ENCODE measurements at places on chromosomes 7 and 10.

DNA sequence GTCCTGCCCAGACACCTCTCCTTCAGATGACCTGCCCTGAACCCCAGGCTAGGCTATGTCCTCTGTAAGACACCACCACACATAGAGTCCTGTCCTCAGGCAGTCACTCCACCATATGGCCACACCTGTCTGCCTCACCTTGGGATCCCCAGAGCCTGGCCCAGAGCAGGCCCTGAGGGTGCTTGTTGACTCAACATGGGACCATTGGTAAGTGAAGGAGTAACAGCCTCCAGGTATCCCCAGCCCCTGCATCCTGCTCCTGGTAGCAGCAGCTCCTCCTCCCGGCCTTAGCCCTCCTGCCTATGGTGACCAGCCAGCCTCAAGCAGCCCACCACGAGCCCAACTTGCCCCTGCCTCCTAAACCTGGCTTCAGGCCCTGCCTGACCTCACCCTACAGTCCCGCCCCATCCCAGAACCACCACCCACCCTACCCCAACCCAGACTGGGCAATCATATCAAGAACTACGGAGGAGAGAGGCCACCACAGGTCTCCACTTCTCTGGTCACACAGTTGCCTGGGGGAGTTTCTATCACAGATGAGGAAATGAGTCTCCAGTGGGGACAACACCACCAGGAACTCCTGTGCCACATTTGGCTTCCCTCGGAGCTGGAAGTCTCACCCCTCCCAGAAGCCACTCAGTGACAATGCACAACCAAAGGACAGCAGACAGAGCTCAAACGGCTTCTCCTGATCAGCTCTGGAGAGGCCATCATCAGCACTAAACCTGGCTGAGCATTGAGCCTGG is 136.6 kb downstream of the GRID1 start:
- H3K36me3 ChIP-seq: no peaks in the 10 kb centered on the region
- no peaks in the 10 kb centered on the region for H3K4me1 ChIP-seq
- peaks cover 3% of the 10 kb centered on the region for H3K27me3 ChIP-seq
- no peak overlapping the region for H3K4me3 ChIP-seq
- no peak overlapping the region for H3K27ac ChIP-seq

GRCh38 chr7:43572516-43573049 is 10.3 kb upstream of the STK17A start:
- H3K27me3 ChIP-seq: no peaks in the 10 kb centered on the region
- H3K27ac ChIP-seq: no peak overlapping the region
- H3K4me3 ChIP-seq: no peak overlapping the region
- peak; percentile 33 for DNase-seq

DNA sequence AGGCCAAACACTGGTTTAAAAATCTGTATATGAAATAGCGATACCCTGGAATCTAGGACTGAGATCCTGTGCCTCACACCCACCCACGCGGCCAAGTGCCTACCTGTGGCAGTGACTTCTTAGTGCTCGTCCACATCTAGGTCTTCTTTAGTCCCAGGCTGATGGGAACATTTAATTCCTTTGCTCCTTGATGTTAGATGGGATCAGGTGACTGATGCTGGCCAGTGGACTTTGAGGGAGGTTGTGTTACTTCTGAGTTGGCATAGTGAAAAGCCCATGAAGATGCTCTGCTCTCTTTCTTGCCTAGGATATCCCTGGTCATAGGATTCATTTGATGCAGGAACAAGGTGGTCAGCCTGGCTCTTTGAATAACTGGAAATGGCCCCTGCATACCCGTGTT is 59.2 kb downstream of the BMPR1A start:
- H3K36me3 ChIP-seq: peaks cover 5% of the 10 kb centered on the region
- H3K27ac ChIP-seq: no peak overlapping the region
- no peaks in the 10 kb centered on the region for H3K27me3 ChIP-seq
- peaks cover 3% of the 10 kb centered on the region for H3K4me1 ChIP-seq

DNA sequence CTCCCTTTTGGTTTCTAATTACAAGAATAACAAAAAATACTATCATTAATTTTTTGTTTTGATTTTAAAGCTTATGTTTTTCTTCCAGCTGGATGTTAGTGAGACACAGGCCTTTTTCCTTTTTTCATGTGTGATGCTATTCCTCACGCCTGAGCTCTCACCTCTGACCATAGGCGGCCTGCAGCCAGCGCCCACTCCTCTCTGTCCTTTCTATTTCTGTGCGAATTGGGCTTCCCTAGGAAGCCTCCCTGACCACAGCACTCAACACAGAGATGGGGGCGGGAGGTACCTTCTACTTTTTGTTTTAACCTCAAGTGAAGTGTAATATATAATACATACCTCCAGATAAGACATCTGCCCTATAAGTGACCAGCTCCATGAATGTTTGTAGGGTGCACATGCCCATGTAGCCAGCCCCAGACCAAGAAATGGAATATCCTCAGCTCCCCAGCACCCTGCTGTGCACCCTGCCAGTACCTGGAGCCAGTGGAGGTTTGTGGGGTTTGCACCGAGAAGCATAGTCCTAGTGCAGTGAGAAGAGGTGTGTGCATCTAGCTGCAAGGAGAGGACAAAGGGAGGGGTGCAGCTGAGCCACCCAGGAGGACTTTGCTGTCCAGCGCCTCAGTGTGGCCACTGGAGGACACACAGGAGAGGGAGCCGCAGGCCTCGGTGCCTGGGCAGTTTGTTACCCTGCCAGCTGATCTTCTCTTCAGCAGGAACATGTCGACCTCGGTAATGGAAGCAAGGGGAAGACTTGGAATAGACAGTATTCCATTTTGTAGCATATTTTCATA is 38.5 kb downstream of the BNIP3 start:
- H3K36me3 ChIP-seq: peaks cover 37% of the 10 kb centered on the region
- H3K4me3 ChIP-seq: no peak overlapping the region
- no peak overlapping the region for H3K27ac ChIP-seq
- DNase-seq: no peak
- H3K27me3 ChIP-seq: no peaks in the 10 kb centered on the region

GRCh38 chr7:119256001-119256400 is 1017.0 kb upstream of the KCND2 start:
- no peak for DNase-seq
- H3K27me3 ChIP-seq: no peaks in the 10 kb centered on the region
- no peaks in the 10 kb centered on the region for H3K4me1 ChIP-seq
- no peak overlapping the region for H3K4me3 ChIP-seq
- no peak overlapping the region for H3K27ac ChIP-seq

DNA sequence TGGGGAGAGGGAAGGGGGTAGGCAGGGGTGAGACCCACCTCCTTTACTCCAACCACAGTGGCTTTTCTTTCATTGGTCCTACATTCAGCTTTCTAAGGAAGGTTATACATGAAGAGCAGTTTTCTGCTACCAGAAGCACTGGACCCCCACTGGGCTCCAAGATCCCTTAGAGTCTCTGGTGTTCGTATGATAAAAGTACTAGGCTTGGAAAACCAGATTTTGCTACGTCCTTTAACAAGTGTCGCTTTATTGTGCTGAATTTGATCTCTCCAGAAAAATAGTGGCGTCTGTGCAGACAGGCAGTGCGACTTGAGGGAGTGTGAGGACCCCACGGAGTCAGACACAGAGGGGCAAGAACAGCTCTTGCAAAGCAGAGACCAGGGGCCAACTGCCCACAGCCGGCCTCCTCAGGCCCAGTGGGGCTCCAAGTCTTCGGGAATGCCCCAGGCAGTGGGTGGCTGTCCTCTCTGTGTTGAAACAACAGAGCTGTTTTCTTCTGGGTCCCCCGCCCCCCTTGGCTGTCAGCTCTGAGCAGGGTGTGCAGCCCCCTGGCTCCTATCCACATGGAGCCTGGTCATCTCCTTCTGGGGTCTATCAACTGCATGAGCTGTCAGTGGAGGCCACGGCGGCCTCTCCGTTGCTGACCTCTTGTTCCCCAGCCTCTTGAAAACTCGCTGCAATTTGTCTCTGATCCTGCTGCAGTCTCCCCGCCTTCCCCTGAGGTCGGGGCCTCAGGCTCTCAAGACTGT is 333.2 kb downstream of the RPS24 start:
- no peaks in the 10 kb centered on the region for H3K27me3 ChIP-seq
- H3K4me3 ChIP-seq: no peak overlapping the region
- H3K27ac ChIP-seq: no peak overlapping the region
- peaks cover 4% of the 10 kb centered on the region for H3K4me1 ChIP-seq
- H3K36me3 ChIP-seq: no peaks in the 10 kb centered on the region

DNA sequence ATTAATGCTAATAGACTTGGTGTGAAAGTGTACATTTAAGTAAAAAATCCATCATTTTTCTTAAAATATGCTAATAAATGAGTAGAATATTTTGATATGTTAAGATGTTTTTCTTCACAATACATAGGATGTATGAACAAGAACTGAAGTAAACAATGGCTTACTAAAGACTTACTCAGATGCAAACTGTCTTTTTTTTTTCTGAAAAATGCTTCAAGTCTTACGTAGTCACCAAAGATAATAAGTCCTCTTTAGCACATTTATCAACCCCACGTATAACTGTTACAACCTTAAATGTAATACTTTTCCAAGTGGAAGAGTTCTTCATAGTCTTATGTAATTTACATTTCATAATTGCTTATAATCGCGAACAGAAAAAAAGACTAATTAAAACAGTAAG is 54.8 kb downstream of the MDFIC start:
- no peak overlapping the region for H3K27ac ChIP-seq
- no peaks in the 10 kb centered on the region for H3K27me3 ChIP-seq
- H3K36me3 ChIP-seq: peaks cover 8% of the 10 kb centered on the region
- peaks cover 5% of the 10 kb centered on the region for H3K4me1 ChIP-seq
- DNase-seq: no peak

DNA sequence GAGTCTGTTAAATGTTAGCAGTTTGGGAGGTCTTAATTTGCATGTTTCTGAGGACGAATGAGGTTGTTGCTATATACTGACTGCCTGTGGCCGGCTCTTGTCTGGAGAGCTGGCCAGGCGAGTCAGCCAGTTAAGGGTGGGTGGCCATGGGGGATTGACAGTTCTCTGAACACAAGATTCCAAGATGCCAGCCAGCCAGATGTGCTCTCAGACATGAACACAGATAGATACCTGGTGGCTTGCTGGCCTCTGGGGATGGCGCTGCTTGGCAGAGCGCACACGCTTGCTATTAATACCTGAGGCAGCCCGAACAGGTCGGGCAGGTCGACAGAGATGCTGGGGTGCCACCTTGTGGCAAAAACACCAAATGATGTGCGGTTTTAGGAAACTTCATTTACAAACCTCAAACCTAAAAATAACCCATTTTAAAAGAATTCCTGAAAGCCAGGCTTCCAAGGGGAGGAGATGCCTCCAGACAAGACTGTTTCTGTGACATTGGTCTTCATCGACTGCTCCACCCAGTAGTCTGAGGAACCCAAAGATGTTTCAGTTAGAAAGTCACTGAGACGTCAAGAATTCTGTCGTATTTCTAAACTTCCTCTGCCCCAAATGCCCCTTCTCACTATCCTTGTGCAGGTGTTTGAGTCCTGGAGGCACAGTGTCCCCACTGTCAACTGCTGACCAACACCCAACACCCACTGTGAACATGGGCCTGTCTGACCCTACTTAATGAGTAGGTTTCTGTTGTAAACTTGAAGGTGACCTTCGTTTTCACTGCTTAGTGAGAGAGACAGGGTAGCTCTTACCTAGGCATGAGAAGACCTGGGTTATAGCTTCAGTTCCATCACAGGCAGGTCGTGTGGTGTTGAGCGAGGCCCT is 123.4 kb downstream of the NT5C2 start:
- no peak overlapping the region for H3K27ac ChIP-seq
- peak; percentile 67 for DNase-seq
- no peak overlapping the region for H3K4me3 ChIP-seq
- no peaks in the 10 kb centered on the region for H3K27me3 ChIP-seq
- H3K4me1 ChIP-seq: no peaks in the 10 kb centered on the region
- H3K36me3 ChIP-seq: peaks cover 8% of the 10 kb centered on the region

GRCh38 chr10:8238986-8239385 is 184.5 kb downstream of the GATA3 start:
- DNase-seq: no peak
- no peaks in the 10 kb centered on the region for H3K36me3 ChIP-seq
- no peak overlapping the region for H3K4me3 ChIP-seq
- H3K4me1 ChIP-seq: no peaks in the 10 kb centered on the region

DNA sequence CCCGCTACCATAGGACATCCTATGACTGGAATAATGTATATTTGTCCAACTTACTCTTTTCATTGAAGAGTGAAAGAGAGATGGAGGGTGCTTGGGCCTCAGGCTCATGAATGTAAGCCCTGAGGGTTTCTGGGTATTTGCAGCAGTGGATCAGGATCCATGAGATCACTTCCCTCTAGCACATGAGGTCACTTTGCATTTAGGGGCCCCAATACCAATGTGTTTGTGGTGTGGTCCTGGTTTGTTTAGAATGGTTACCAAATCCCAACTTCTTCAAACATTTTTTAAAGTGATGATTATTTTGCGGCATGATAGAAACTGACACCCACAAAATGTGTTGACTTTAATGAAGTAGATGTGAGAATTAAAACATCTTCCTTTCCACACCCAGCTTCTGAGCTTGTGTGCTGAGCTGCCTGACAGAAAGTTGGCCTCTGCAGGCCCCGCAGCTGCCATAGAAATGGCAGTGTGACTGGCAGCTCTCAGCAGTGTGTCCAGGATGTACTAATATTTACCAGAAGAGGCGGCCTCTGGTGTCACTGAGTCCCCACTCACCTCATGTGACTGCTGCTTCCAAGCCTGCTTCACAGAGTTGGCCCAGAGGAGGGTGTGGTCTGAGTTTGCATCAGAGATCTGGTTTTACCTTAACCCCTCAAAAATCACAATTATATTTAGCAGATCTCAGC is 447.6 kb upstream of the NPVF start:
- DNase-seq: no peak
- no peak overlapping the region for H3K27ac ChIP-seq
- no peaks in the 10 kb centered on the region for H3K27me3 ChIP-seq
- peaks cover 3% of the 10 kb centered on the region for H3K4me1 ChIP-seq

- H3K27ac ChIP-seq: no peak overlapping the region
- no peaks in the 10 kb centered on the region for H3K36me3 ChIP-seq
- H3K4me3 ChIP-seq: no peak overlapping the region
- DNase-seq: peak; percentile 22
Measured at GRCh38 chr7:1812509-1813393, 142.7 kb downstream of the ELFN1 start.

GRCh38 chr7:2775785-2776184 is 68.3 kb downstream of the GNA12 start:
- no peak overlapping the region for H3K4me3 ChIP-seq
- no peaks in the 10 kb centered on the region for H3K27me3 ChIP-seq
- peaks cover 7% of the 10 kb centered on the region for H3K36me3 ChIP-seq
- no peak overlapping the region for H3K27ac ChIP-seq
- no peak for DNase-seq

- H3K4me1 ChIP-seq: no peaks in the 10 kb centered on the region
- no peak overlapping the region for H3K27ac ChIP-seq
- peaks cover 23% of the 10 kb centered on the region for H3K27me3 ChIP-seq
- H3K4me3 ChIP-seq: no peak overlapping the region
- peak; percentile 79 for DNase-seq
Measured at GRCh38 chr10:42866115-42866995, 83.8 kb downstream of the BMS1 start.

DNA sequence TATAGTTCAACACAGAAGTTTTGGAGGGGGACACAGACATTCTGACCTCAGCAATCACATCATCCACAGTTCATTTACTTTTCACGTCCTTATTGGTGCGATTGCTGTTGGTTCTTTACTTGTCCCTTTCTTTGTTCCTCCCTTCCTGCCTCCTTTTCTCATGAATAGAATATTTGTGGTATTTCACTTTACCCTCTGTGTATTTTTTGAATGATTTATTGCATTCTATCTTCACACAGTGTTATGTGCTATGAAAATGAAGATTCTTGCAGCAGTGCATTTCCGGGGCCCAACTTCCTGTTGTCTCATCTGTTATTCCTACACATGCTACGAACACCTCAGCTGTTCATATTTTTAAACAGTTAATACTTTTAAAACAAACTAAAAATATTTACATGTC is 179.6 kb downstream of the ZMYND11 start:
- DNase-seq: no peak
- H3K27me3 ChIP-seq: no peaks in the 10 kb centered on the region
- H3K36me3 ChIP-seq: peaks cover 5% of the 10 kb centered on the region
- no peak overlapping the region for H3K27ac ChIP-seq

Measured in lung (tissue), 17 donors.